Left lung (tissue), 14 donors: ENCODE measurements at places on chromosomes 2 and 18.

GRCh38 chr2:203648273-203648672 lies 58.2 kb upstream of the CD28 start:
- no peak for DNase-seq

- DNase-seq = no peak
Observed at GRCh38 chr2:64363140-64363539, 90.8 kb upstream of the LGALSL start.

GRCh38 chr18:11905613-11906012 lies 2.5 kb downstream of the MPPE1 start:
- no peak for DNase-seq

DNA sequence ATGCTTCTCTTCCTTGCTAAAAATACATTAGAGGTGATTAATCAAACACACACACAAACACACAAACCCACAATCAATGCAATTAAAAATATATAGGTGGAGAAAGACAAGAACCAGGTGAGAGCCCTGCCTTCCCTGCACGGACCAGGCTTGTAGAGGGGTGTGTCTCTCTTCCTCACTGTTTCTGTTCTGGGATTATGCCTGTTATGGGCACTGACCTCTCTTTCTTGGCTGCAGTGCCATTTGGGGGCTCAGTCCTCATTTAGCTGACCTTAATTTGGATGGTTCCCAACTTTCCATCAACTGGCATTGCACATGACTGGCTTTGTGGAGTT lies 89.8 kb downstream of the SH3RF3 start:
- DNase-seq = no peak

- DNase-seq = peak; percentile 84
Observed at GRCh38 chr2:26401739-26402541, at the start of gene DRC1. Gene DRC1, plus strand, starts transcription at chr2:26401920. Its CDS starts 70 bp downstream, at chr2:26401990.
